Hematopoietic multipotent progenitor cell treated with erythropoietin and hydrocortisone succinate and interleukin-3 and kit ligand, for 17 days (in vitro differentiated cells): ENCODE measurements at places on chromosomes 5 and 9.

- no peak for DNase-seq
Measured at GRCh38 chr5:6436715-6437331, 11.8 kb upstream of the UBE2QL1 start.

- DNase-seq, result no peak
Measured at GRCh38 chr5:65263321-65263720, 218.4 kb downstream of the ADAMTS6 start.

- no peak for DNase-seq
Measured at GRCh38 chr5:131112424-131112823, 52.6 kb downstream of the HINT1 start.

- no peak for DNase-seq
Measured at GRCh38 chr5:20340126-20340525, 352.1 kb upstream of the CDH18 start.

DNA sequence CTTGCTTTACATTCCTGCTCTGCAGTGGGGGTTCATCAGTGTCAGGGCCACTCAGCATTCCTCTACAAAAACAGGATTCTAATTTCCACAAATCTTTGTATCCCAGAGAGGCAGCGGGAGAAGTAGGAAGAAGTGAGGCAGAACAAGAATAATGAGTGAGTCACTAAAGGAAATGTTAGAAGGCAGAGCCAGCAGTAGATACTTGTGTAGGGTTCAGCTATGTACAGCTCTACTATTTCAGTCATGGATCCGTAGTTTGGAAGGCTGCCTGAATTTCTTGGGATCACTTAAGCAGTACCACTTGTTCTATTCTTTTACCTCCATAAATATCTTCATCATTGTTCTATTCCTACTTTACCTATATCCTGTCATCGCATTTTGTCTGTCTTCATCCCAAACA is 246.3 kb upstream of the TLE4 start:
- DNase-seq, result no peak

DNA sequence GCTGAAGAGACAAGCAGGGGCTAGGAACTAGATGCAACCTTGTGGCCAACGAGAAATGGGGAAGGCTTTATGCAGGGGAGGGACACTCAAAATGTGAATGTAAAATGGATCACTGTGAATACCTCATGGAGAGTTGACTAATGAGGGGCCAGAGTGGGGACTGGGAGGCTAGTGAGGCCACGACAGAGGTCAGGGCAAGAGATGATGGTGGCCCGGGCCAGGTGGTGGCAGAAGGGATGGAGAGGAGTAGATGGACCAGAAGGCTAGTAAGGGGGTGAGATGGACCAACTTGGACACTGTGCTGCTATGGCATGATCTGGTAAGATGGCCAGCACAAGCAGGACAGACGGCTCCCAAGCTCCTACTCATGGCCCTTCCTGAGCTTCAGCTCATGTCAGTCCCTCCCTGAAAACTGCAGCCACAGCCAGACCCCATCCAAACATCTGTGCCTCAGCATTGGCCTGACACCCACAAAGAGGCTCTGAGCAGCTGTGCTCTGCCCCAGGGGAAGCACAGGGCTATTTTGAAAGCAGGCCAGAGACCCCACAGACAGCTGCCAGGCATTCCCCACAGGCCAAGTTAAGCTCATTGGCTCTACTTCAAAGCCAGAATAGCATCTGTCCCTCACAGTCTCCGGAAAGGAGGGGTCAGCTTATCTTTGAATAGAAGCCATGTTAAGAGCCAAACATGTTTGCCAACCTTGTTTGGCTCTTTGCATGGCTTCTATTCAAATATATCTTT is 22.1 kb downstream of the P4HA2 start:
- no peak for DNase-seq

GRCh38 chr5:12799165-12799564 is 894.9 kb upstream of the CTNND2 start:
- DNase-seq, result no peak

- DNase-seq, result peak; percentile 90
Measured at GRCh38 chr5:143316844-143317631, 86.4 kb downstream of the NR3C1 start.

- no peak for DNase-seq
Measured at GRCh38 chr5:112310746-112311145, 108.3 kb downstream of the EPB41L4A start.

- DNase-seq, result peak; percentile 89
Measured at GRCh38 chr5:133902511-133903118, 65.8 kb downstream of the C5orf15 start.

- no peak for DNase-seq
Measured at GRCh38 chr5:148853868-148854267, 27.5 kb downstream of the ADRB2 start.

GRCh38 chr5:146877783-146878475 is 628 bp downstream of the PPP2R2B start:
- no peak for DNase-seq

DNA sequence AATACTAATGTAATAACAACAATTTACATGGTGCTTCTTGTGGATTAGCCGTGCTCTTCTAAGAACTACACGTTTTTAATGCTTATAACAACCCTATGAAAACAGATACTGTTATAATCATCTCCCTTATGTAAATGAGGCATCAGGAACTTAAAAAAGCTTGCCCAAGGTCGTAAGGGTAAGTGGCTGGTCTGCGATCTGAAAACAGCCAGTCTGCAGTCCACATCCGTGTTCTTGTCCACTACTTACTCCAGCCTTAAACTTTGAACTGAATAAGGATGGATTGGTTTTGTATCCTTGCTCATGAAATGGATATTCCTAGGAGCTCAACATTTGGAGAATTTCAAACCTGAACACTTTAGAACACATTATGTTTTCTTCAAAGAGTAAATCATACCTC is 26.7 kb downstream of the PAM start:
- no peak for DNase-seq

GRCh38 chr9:29416204-29416603 is 1842.9 kb upstream of the C9orf72 start:
- DNase-seq, result no peak

- DNase-seq, result no peak
Measured at GRCh38 chr5:71631070-71631469, 43.9 kb downstream of the MCCC2 start.

DNA sequence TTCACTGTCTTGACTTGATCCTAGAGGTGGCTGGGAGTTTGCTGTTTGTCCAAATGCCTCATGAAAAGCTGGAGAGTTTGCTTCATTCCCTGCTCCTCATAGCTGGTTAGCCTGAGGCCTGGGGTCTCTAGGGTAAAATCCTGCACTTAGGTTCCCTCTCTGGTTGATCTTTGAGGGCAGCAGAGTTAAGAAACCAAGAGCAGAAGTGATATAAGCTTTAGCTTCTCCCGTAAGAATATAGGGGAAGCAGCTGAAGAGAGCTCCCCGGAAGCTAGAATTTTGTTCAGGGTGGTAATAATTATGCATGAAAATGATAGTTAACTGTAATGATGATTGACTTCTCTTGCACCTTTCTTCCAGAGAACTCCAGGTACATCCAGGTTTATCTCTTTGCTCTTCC is 1.4 kb downstream of the FAM53C start:
- peak; percentile 37 for DNase-seq

DNA sequence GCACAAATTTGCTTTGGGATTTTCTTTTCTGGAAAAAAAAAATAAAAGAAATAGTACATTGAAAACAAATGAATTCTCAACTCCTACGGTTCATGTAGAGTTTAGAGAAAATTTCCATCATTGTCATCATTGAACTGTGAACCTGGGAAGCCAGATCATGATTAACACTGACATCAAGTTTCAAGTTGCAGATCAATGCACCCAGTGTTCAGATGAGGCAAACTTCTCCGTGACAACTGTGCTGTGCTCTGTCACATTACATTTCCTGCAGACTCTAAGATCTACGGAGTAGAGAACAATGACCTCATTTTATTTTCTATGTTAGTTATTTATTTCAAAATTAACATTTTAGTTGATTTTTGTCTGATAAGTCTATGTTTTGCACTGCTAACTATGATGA is 99.7 kb downstream of the MAP1B start:
- no peak for DNase-seq

- DNase-seq, result no peak
Measured at GRCh38 chr5:181219262-181220177, 3.6 kb upstream of the TRIM41 start.

GRCh38 chr9:92738661-92739081 is 26.0 kb downstream of the BICD2 start:
- no peak for DNase-seq

DNA sequence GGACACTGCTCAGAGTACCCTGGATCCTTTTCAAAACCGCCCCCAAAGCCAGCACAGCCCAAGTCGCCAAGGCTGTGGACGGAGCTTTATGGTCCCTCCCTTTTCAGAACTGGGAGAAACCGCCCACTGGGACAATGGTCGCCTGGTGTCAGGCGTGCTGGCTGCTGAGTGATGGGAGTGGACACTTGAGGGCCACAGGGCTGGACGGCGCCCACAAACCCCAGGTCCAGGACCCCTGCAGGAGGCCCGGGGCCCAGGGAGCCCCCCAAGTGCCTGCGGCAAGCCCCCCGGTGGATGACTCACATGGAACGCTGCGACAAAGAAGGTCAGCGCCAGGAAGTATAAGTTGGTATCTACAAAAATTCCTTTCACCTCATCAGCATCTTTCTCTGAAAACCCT is 10.9 kb downstream of the CLPTM1L start:
- no peak for DNase-seq

- DNase-seq, result no peak
Measured at GRCh38 chr9:81964218-81965171, 21.2 kb downstream of the SPATA31D3 start.

- no peak for DNase-seq
Measured at GRCh38 chr5:149375434-149375833, 3.7 kb downstream of the IL17B start.

DNA sequence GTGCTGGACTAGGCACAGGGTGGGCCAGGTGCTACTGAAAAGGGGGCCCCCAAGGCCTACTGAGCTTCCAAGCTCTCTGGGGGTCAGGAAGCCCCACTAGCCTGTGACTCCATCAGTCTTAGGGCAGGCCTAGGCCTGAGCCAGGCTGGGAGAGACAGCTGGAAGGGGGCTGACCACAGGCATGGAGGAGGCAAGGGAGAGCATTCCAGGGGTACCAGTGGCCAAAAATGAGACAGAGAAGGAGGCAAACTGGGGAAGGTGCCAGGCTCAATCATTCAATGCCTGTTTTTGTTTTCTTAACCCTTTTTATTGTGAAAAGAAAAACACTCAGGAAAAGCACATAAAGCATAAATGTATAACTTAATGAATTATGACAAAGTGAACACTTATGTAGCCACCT is 26.2 kb upstream of the TCF7 start:
- no peak for DNase-seq

DNA sequence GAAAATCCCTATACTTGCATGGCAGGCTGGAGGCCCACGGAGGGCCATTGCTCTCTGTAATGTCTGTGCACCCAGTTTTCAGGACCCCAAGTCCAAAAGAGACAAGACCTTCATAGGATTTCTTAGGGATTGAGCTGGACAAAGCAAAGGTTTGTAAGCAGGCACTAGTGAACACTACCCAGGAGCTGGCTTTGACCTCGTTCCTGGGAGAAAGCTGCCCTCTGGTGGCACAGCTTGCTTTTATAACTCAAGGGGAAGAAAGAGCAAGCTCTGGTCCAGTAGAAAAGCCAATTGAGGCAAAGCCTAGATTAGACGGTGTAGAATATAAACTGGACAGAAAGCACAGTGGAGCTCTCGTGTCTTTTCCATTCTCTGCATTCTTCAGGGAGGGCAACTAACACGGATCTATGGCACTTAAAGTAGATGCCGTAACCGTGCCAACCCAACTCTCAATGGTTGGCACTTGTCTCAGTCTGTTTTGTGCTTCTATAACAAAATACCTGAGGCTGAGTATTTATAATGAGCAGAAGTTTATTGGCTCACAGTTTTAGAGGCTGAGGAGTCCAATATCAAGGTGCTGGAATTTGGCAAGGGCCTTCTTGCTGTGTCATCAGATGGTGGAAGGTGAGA is 7.9 kb downstream of the GABRP start:
- no peak for DNase-seq

GRCh38 chr9:79242489-79242888 is 329.3 kb upstream of the TLE4 start:
- DNase-seq, result no peak

GRCh38 chr9:134501761-134502265 is 139.8 kb upstream of the COL5A1 start:
- DNase-seq, result no peak

DNA sequence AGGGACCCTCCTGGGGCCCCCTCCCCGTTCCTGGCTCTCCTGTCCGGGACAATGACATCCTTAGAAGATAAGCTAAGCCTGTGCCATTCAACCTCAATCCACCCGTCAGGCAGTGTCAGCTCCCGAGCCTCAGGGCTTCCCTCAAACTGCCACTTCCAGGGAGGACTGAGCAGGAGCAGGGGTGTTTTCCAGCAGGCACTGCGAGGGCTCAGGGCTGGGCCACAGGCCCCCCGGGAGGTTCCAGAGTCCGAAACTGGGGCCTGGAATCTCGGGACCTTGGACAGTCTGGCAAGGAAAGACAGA is 26.2 kb downstream of the LHX3 start:
- no peak for DNase-seq

DNA sequence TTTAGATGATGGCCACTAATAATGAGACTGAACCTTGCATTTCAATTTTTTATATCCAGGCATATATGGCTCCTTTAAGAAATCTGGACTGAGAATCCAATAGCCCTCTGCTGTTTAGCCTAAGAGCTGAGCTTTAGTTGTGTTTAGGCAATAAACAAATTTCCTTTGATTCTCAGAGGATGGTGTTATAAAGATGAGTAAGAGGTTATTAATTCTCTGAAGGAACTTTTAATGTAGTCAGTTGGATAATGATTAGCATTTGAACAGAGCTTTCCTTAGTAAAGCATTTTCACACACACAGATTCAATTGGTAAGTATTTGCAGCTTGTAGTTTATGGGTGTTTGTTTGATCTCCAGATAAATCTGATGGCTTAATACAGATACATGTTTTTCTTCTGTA is 149.6 kb downstream of the PRR16 start:
- no peak for DNase-seq

- DNase-seq, result no peak
Measured at GRCh38 chr9:5999443-6000101, 15.9 kb downstream of the RANBP6 start.

DNA sequence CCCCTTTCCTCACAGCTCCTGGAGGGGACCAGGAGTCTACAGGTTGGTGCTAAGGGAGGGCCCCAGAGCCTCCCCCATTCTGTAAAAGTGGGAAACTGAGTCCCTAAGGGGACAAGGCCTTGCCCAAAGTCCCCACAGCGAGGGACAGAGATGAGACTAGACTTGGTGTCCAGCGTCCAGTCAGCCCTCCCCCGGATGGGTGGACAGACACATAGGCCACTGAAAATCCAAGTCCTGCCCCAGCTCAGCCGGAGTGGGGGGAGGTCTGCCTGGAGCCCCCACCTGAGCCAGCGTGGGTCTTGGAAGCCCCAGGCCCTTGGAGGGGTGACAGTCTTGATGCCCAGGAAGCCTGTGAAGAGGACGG is 5.2 kb downstream of the BARHL1 start:
- DNase-seq, result no peak

- DNase-seq, result no peak
Measured at GRCh38 chr9:133371261-133371711, 4.6 kb downstream of the SURF4 start.

DNA sequence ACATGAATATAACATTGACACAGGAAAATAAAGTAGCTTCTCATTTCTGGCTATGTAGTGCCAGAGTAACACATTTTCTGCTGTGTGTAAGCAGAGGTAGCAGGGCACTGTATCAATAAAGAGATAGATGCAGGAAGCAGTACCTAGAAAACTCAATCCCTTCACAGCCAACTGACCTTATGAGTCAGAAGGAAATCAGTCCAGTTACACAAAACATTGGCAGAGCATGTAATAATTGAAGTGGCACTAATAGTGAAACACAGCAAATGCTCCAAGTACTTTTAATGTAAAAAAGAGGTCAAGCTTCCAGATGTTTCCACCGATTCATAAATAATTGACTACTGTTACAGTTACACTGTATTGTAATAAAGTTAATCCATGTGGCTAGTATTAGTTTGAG is 706.6 kb downstream of the EFNA5 start:
- no peak for DNase-seq
